ENCODE measurements at places on chromosomes 13 and 19. TPM values are rescaled to one million over a fixed set of nuclear protein-coding genes. Genes with fewer than 3 reads are reported as not detected.

Gene SERPINE3
- total RNA-seq: not detected

Gene TRPC4
- total RNA-seq: 0.54 TPM

Gene SIGLEC8
- not detected for total RNA-seq

Gene APC2
- under 0.01 TPM for total RNA-seq

Gene ZNF98
- total RNA-seq: not detected

Gene DAND5
- total RNA-seq: 0.34 TPM

Gene LILRB2
- total RNA-seq: not detected

Gene CYP2F1
- total RNA-seq: not detected

Gene PRODH2
- total RNA-seq: not detected
